ENCODE measurements at places on chromosomes 5 and 9. TPM values are rescaled to one million over a fixed set of nuclear protein-coding genes. Genes with fewer than 3 reads are reported as not detected.
A peak's percentile ranks its signal among the peaks of the same experiment; 100 is the strongest.

The TIMD4 gene
- total RNA-seq, result 3.7 TPM

The CTXN3 gene
- total RNA-seq, result not detected

The PCDHGC3 gene
- not detected for total RNA-seq

The BAG1 gene
- total RNA-seq, result 73.2 TPM

The CARTPT gene
- not detected for total RNA-seq

- DNase-seq, result no peak
Measured at GRCh38 chr9:36018891-36019720, 17.6 kb upstream of the RECK start.

GRCh38 chr5:73816656-73817420, 190.8 kb downstream of the ARHGEF28 start:
- DNase-seq, result no peak

DNA sequence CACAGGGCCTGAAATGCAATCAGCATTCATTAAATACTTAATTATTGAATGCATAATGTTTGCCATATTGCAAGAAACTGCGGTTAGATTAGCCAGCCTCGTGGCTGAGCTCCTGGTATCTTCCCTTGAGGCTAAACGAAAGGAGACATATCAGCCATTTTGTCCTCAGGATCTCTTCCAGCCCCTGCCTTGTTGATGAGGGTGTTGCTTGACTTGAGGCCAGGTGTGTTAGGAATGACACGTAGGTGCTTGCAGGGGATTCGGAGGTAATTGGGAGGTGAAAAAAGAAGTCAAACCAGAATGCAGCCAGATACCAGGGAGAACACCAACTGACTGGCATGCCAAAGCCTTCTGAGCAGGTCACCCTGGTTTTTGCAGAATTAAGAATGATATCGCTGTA, 12.5 kb downstream of the SH3RF2 start:
- no peak for DNase-seq

GRCh38 chr5:25459082-25459481, 814.3 kb upstream of the CDH10 start:
- DNase-seq, result no peak

DNA sequence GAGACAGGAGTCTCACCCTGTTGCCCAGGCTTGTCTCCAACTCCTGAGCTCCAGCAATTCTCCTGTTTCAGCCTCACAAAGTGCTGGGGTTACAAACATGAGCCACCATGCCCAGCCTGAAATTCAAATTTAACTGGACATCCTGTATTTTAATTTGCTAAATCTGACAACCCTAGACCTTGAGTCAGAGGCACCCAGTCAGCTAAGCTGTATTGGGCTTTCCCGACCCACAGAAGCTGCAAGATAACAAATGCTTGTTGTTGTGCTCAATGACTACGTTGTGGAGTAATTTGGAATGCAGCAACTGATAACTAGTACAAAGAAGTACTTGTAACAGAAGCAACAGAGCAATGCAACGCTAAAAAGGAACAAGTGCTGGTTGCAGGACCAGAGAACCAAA, 533.1 kb downstream of the NTRK2 start:
- DNase-seq, result no peak

DNA sequence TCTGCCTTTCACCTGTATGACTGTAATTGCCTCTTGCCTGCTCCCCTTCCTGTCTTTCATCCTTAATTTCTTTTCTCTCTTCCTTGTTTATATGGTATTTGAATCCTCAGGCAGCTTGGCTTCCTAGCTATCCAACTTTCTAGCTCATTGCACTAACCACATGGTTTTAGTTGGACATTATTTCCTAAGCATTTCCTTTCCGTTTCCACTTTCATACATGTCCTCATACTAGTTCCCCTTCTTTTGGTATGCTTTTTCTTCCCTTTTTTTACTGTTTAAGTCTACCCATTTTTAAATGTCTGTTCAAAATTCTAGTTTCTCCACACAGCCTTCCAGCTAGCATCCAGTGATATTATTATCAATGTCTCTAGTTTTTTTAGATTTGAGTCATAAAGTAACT, 6.6 kb downstream of the CWC27 start:
- no peak for DNase-seq

- no peak for DNase-seq
Measured at GRCh38 chr5:56986626-56986947, 34.7 kb upstream of the MIER3 start.

DNA sequence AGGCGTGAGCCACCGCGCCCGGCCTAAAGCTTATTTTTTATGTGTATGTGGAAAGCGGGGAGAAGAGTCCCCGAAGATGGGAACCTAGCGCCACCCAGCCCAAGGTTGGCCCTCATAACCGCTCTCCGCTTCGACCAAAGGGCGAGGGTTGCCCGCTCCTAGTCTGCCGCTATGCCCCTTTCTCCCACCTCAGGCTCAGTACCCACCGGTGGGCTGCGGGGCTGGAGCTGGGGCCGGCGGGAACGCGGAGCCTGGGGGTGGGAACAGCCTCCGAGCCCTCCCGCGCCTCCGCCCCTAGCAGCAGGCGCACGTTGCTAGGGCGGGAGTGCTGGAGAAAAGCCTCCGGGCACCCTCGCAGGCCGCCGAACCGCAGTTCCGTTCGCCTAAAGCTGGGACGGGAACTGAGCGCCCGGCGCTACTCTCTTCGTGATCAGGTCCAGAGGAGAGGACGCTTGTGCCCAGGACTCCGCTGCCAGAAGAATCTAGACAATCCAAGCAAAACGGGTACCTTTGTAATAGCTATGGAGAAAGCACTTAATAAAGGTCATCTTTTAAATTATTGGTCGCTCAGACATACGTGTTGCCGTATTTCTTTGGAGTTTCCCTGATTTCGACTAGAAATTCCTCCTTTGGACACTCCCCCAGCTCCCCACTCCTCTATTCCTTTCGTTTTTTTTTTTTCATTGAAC, at the start of gene WDR31:
Gene WDR31, minus strand, starts transcription at position 265 of the 689 bp plus-strand sequence. CDS start 8,253 bp downstream, outside the sequence.
- DNase-seq, result peak; percentile 85

DNA sequence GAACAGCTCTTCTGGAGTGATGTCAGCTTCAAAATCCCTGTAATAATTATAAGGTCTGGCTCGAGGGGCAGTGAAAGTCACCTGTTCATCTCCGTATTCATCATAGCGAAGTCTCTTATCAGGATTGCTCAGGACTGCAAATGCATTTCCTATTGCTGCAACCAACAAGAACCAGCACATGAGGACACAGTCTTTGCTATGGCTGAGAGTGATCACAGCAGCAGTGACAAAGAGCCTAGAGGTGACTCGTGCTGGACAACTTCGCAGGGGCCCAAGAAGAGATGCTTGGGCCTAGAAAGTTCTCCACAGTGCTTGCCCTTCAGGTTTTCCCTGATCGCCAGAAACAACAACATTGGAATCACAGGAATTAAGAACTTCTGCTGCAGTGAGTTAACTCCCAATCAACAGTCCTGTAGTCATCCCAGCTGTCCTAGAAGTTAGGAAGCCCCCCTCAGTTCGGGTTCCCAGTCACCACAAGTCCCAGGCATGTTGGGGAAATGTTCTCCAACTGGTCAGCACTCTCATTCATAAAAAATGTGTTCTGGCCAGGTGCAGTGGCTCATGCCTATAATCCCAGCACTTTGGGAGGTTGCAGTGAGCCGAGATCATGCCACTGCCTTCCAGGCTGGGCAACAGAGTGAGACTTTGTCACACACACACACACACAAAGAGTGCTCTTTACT, 13.0 kb downstream of the DNAJC18 start:
- DNase-seq, result no peak
